NCI-H226 (cell line): ENCODE measurements at places on chromosomes 2 and 18.

- DNase-seq: no peak
Measured at GRCh38 chr2:10119601-10120157, 2.9 kb upstream of the RRM2 start.

- no peak for DNase-seq
Measured at GRCh38 chr2:46552079-46552478, 72.7 kb downstream of the TMEM247 start.

GRCh38 chr2:112021290-112021689, 33.8 kb upstream of the TMEM87B start:
- no peak for DNase-seq

GRCh38 chr2:197216361-197216979, 94.1 kb downstream of the ANKRD44 start:
- no peak for DNase-seq

GRCh38 chr2:154226931-154227330, 355.2 kb downstream of the GALNT13 start:
- DNase-seq: no peak
